ENCODE measurements at places on chromosomes 5 and 9. TPM values are rescaled to one million over a fixed set of nuclear protein-coding genes. Genes with fewer than 3 reads are reported as not detected.

Gene MAMDC4
- 1.9 TPM for total RNA-seq

DNA sequence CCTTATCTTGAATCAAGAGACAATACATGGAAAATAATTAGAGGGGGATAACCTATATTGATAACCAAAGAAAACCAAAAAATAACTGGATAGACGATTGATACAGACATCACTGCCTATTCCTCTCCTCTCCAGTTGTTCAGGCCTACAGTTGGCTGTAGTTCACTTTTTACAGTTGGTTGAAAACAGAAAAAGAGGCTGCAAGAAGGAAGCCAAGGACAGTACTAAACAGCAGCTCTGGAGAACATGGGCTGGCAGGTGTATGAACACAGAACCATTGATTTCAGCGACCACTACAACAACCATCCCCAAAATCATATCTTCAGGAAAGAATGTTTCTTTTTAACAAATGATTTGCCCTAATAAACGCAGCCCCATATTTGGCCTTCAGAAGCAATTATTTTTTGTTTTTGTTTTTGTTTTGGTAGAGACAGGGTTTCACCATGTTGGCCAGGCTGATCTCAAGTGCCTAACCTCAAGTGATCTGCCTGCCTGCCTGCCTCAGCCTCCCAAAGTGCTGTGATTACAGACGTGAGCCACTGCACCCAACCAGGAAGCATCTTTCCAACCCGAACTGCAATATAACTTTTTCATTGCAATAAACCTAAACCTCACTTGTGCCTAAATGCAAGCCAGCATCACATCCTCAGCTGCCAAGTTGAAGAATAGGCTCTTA is 64.3 kb downstream of the MLLT3 start:
- H3K4me3 ChIP-seq = no peak overlapping the region
- peaks cover 8% of the 10 kb centered on the region for H3K4me1 ChIP-seq
- DNase-seq = no peak
- no peak overlapping the region for H3K27ac ChIP-seq
- no peaks in the 10 kb centered on the region for H3K36me3 ChIP-seq

DNA sequence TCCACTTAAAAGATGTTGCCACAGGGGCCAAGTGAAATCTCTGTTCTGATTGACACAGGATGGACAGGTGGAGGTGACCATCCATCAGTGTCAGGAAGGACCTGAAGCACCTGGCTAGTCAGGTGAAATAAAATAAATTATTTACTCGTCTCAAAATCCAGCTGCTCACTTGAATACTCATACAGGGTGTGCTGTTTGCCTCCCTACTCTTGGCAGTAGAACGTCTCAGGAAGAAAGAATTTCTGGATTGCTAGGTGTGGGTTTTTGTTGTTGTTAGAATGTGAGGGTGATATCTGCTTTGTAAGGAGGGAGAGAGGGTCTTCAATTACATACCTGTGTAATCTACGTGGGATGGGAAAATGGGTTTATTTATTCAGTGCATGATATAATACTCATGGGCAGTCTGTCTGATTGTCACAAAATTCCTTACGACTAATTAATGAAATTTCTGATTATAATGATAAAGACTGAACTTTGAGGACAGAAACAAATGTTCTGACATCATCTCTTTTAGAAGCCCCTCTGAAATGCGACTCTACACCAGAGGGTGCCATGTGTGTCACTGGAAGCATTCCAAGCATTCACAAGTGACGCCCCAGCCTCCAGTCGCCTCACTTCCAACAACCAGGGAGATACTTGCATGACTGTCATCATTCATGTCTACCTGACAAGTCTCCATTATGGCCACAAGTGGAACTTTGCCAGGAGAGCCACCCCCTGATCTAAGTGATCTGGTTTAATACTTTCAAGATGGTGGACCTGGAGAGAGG is 218.4 kb downstream of the GAPVD1 start:
- no peaks in the 10 kb centered on the region for H3K4me1 ChIP-seq
- no peak overlapping the region for H3K4me3 ChIP-seq
- 0 out of 2 replicates have a peak, but pooled peaks cover 7% of the 10 kb centered on the region for H3K36me3 ChIP-seq
- DNase-seq = no peak

DNA sequence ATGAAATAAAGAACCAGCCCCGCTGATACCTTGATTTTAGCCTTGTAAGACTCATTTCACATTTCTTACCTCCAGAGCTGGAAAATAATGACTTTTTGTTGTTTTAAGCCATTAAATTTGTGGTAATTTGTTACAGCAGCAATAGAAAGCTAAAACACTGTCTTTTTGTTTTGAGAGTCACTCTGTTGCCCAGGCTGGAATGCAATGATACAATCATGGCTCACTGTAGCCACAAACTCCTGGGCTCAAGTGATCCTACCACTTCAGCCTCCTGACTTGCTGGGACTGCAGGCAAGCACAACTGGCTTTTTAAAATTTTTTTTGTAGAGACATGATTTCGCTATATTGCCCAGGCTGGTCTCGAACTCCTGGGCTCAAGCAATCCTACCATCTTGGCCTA is 34.7 kb upstream of the MYO10 start:
- DNase-seq = no peak
- H3K4me1 ChIP-seq = no peaks in the 10 kb centered on the region
- H3K27ac ChIP-seq = no peak overlapping the region
- no peaks in the 10 kb centered on the region for H3K27me3 ChIP-seq

All from SJCRH30 (cell line).